ENCODE measurements at places on chromosomes 1 and 21.

DNA sequence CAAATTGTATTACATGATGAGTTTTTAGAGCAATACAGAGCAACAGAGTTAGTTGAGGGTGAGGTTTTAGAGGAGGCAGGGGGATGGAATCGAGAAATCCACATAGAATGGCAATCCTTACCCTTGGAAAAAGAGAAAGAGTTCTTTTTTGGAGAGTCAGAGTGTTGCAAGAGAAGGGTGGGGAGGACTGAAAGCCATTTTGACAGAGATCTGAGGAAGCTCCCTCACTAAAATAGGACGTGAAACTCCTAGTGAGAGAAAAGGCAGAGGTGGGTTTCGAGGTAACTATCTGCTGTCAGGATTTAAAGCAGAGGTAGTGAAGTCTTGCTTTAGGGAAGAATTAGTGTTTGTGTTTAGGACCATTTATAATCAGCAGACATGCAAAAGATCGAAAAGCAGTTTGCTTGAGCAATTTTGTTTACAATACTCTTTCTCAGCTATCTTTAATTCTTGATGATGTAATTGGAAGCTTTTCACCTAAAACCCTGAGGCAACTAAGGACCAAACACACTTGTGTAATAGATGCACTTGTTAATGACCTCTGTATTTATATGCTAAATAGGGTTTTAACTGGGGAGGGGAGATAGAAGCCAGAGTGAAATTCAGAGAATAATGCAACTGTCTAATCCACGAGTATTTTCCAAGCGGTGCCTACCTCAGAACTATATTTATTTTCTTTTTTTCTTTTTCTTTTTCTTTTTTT lies 20.0 kb downstream of the ADAMTS5 start:
- no peak for DNase-seq

- DNase-seq, result no peak
Observed at GRCh38 chr1:10402729-10403274, 3.9 kb downstream of the PGD start.

GRCh38 chr21:33968080-33968994 lies 52.7 kb upstream of the ATP5PO start:
- no peak for DNase-seq

GRCh38 chr1:229570891-229571516 lies 12.5 kb upstream of the ABCB10 start:
- DNase-seq, result no peak

- DNase-seq, result no peak
Observed at GRCh38 chr1:94591823-94592570, 50.4 kb upstream of the F3 start.

GRCh38 chr21:43355925-43356289 lies 71.0 kb downstream of the SIK1 start:
- no peak for DNase-seq

- no peak for DNase-seq
Observed at GRCh38 chr1:4379451-4380175, 274.8 kb upstream of the AJAP1 start.

DNA sequence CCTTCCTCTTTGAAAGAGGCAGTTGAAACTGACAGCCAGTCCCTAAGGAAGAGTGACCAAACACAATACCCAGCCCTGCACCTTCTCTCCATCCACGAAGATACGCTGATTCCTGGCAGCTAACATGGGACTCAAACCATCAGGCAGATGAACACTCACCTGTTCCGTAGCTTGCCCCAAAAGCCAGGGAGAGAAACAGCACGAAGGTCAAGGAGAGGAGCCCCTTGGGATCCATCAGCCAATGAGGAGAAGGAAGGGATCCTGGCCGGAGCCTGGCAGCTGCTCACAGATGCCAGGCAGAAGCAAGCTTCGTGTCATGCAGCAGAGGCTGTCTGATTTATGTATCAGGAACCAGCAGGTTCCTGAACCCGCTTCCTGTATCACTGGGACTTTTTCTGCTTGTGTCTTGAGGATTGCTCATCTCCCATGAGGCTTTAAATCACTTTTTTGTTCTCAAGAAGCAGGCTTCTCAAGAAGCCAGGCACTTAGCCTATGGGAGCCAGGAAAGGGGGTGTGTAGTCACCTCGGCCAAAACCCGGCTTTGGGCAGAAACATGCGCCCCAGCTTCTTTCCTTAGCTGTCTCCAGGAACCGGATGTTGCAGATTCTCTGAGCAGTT lies at the start of gene SLAMF1:
Gene SLAMF1 (minus strand): TSS at position 334 of the 618 bp plus-strand sequence. CDS start 99 bp downstream, at position 235.
- DNase-seq, result no peak

- DNase-seq, result no peak
Observed at GRCh38 chr1:241695246-241696171, 43.4 kb downstream of the WDR64 start.

- DNase-seq, result peak; percentile 58
Observed at GRCh38 chr1:22861764-22862440, 110.8 kb downstream of the LACTBL1 start.

GRCh38 chr1:115031595-115031994 lies 2.0 kb downstream of the TSHB start:
- DNase-seq, result no peak

GRCh38 chr1:169697755-169698154 lies 13.7 kb downstream of the SELL start:
- DNase-seq, result no peak

DNA sequence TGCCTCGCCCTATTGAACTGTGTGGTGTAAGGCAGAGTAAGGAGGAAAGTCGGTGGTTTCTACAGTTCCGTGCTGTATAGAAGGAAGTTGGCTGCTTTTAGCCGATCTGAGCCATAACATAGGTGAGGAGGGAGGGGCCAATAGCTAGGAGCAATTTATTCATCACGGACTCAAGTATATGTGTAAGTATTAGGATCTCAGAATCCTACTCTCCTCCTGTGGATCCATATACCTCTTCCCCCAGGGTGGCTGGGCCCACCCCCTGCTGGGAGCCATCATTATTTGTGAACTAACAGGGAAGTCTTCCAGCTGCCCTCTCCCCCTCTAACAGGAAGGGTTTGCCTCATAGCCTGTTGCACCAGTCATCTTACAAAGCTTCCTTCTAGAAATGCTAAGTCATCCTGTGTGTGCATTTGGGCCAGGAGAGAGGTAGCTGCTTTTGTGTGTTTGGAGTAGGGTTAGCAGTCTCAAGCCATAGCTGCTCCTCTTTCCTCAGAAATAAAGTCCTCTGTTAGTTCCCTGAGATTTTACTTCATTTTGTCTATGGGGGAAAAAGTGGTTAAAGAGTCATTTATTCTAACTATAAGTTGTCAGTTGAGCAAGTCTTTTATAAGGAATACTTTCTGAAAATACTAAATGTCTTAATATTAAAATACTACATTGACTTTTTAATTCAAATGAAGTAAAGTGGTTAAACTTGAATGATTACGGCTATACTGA lies 14.9 kb upstream of the CENPS start:
- DNase-seq, result no peak

DNA sequence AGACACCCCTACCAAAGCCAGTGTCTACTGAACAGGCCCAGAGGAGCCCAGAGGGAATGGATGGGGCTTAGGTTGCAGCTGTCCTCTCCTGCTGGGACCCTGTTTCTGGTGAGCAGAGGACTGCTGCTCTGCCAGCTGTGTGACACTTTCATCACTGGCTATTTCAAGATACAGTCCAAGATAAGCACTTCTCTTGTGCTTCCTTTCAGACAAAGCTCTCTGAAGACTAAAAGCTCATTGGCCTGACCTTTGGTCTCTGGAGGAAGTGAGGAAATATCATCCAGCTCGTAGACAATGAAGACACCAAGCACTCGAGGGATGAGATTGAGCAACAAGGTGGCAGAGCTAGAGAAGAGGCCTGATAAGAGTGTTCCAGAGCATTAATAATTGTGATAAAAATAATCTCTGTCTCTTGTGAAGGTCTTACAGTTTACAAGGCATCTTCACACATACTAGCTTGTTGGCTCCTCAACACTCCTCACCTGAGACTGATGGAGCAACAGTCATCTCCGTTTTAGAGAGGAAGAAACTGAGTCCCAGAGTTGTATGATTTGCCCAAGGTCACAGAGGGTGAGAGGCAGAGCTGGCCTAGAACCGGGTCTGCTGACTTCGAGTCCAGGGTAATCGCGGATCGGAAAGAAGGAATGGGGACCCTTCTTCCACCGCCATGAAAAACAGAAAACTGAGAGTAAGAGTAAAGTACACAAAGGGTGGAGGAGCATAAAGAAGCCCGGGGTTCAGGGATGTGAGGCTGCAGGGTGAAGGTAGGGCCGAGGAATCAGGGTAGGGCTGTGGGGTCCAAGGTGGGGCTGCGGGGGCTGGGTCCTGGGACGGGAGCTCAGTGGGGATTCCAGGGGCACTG lies 666 bp downstream of the PAFAH2 start:
- DNase-seq, result no peak

DNA sequence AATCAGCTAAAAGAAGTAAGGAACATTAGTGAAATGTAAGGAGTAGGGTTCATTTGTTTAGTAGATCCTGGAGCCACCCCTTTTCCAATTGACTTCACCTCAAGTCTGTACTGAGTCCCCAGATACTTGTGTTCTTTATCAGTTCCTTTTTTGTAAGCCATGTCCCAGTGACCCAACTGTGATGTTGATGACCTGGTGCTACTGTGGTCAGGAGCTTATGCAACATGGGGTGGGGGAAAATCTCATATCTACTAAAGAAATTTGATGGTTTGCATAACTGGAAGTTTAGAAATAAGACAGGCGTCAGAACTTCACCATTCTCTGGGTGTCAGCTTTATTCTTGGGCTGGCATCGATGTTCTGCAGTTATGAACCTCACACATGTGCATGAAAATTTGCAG lies 120.5 kb downstream of the LRRC7 start:
- DNase-seq, result no peak

DNA sequence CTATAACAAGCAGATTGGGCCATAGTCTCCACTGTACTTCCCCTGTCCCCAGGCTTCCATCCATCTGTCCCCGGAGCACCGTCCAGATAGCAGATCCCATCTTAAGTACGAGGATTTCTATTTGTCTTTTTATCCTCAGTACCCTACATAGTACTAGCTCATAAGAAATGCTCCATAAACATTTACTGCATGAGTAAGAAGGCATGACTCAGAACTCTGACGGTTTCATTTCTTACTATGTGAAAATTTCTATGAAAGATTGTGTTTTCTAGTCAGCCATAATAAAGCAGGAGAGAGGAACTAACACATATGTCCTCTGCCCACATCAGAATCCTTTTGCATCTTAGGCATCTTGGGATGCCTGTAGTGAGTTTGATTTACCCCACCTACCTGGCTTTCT lies 49.5 kb downstream of the CHD1L start:
- DNase-seq, result peak; percentile 67

- no peak for DNase-seq
Observed at GRCh38 chr1:29043274-29043965, 80.3 kb downstream of the TMEM200B start.

- no peak for DNase-seq
Observed at GRCh38 chr1:79530055-79530454, 523.5 kb upstream of the ADGRL4 start.

- no peak for DNase-seq
Observed at GRCh38 chr1:198132060-198132781, 24.6 kb upstream of the NEK7 start.

- DNase-seq, result no peak
Observed at GRCh38 chr1:91891454-91891853, 5.5 kb upstream of the TGFBR3 start.

GRCh38 chr1:97791251-97791650 lies 129.6 kb downstream of the DPYD start:
- DNase-seq, result no peak

DNA sequence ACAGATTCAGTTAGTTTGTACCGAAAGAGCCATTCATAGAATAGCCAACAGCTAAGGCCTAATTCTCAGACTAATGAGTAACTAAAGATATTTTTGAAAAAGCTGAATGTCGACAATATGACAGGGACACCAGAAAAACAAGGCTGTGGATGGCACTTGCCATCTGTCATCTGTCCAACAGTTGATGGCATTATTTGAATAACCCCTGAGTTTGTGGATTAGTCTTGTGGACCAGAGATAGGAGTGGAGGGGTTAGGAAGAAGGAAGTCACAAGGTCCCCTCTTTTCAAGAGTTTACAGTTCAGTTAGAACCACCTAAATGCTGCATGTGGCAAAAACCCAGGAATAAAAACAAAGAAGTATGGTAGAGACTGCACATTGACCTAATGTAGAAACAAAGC lies 356.5 kb upstream of the DUSP10 start:
- DNase-seq, result no peak

GRCh38 chr1:24732186-24732885 lies 12.9 kb upstream of the CLIC4 start:
- no peak for DNase-seq

GRCh38 chr1:233719655-233720341 lies 105.9 kb downstream of the KCNK1 start:
- no peak for DNase-seq

GRCh38 chr21:26377111-26377694 lies 195.9 kb downstream of the CYYR1 start:
- DNase-seq, result no peak

DNA sequence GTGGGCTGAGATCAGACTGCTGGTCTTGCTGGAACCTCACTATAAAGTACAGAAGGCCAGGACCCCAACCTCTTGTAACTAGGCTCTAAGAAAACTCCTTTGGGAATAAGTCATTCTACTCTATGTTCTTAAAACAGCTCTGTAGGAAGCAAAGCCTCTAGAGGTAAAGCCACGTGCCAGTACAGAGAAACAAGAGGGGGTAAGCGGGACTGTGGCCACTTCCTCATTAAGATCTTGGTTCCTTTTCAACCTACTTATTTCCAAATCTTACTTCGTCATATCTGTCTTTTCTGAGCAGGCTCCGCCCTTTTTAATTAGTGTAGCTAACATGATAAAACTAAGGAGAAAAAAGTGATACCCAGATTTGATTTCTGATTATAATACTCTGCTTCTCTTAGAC lies 3.8 kb downstream of the NCSTN start:
- no peak for DNase-seq

DNA sequence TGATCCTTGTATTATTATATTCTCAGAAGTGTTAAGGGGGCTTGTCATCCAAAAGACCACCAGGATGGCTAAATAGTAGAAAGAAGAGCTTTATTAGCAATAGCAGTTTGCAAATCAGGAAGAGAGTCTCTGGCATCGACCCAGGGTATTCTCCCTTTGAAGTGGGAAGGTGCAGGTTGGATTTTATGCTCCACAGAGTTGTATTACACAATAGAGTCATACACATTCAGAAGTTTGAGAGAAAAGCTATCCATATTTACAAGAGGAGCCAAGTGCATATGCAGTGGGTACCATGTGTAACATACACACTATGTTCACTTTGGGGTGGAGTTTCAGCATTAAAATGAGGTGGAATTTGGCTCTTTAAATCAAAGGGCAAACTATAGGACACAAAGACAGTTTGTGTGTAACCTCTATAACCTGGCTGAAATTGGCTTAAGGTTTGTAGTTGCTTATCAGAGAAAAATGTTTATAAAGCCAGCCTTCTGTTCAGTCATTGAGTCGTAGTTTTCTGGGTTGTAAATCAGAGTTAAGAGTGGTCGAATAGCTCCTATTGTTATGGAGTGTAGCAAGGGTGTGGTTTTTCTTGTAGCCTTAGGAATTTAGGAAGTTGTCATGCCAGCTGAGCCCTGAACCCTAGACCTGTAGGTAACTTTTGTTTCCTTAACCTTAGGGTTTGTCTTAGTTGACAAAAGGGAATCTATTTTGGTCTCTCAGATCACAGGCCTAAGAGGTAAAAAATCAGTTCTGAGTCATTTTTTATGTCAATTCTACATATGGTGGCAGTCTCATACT lies 125.3 kb downstream of the DNM3 start:
- no peak for DNase-seq

- DNase-seq, result no peak
Observed at GRCh38 chr1:9721606-9722377, 70.3 kb downstream of the PIK3CD start.

GRCh38 chr1:3692598-3692997 lies 40.3 kb downstream of the TP73 start:
- no peak for DNase-seq

- no peak for DNase-seq
Observed at GRCh38 chr21:42006765-42007164, 3.4 kb downstream of the ZBTB21 start.

Measured in non-pigmented ciliary epithelial cell (primary cell).